ENCODE measurements at places on chromosomes 4 and X.

DNA sequence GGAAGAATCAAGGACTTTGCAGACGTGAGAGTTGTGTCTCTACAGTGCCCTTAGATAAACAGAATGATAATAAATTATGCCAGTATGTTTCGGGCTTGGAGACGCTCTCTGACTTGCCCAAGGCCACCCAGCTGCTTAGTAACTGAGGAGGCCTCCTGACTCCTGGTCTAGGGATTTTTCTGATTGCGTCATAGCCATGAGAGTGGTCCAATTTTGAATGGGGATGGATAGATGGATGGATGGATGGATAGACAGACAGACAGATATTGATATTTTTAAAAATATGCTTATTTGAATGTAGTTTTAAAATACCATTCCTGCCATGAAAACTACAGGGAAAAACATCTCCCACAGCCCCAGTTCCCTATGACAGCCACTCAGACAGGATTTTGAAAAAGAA is 15.5 kb downstream of the ARHGAP36 start:
- no peak for DNase-seq

DNA sequence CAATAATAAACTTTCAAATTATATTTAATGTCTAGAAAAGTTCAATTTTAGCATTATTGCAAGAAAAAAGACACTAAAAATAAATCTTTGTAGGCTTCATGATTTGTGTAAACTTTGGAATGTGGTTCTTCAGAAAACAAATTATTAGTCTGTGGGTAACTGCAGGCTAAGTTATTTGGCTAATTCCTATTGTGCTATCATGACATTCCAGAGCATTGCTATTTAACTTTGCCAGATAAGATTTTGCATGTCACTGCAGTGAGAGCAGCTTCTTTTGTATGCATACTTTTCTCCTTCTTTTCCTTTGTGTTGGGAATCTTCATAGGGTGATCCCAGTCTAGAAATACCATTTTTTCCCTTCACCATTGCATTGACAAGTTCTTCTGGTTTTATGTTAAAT is 130.0 kb downstream of the AWAT2 start:
- no peak for DNase-seq

DNA sequence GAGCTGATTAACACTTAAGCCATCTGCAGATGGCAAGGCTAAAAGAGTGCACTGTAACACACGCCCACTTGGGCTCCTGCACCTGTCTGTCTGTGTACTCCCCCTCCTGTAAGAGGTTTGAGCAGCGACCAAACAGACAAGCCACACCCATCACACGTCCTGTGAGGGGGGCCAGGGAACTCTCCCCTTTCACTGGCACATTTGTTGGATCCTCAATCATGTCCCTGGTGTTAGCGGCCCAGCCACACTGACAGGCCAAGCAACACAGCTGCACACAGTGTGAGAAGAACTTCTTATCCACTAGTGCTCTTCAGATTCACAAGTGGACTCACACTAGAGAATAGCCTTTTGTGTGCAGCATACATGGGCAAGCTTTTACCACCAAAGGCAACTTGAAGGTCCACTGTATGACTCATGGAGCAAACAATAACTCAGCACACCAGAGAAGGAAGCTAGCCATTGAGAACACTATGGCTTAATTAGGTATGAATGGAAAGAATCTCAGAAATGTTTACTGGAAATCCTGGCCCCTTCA is 29.1 kb upstream of the UTP14A start:
- DNase-seq, result no peak

DNA sequence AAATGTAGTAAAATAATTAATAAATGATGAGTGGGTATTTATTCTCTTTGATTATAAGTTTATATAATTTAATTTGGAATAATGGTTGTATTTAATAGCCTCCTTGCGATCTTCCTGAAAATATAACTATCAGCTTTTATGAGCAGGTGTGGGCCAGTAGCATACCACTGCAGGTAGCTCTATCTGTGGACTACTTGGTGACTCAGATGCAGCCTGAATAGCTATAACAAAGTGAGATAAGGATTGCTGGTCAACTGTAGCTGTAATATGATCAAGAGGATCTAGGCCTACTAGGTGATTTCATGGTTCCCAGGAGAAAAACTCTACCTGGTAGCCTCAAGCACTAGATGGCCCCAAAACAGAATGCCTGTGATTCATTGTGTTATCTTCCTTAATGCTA is 47.1 kb upstream of the BMP15 start:
- DNase-seq, result no peak

All from stimulated activated CD8-positive, alpha-beta memory T cell treated with anti-CD3 and anti-CD28 coated beads, Interleukin-4, amount 100 ng/mL, for 1 hour (primary cell).